ENCODE measurements at places on chromosomes 5 and 9.

- no peak for DNase-seq
These were observed 83.4 kb upstream of the SHISAL2B start for GRCh38 chr5:64606926-64607325.

DNA sequence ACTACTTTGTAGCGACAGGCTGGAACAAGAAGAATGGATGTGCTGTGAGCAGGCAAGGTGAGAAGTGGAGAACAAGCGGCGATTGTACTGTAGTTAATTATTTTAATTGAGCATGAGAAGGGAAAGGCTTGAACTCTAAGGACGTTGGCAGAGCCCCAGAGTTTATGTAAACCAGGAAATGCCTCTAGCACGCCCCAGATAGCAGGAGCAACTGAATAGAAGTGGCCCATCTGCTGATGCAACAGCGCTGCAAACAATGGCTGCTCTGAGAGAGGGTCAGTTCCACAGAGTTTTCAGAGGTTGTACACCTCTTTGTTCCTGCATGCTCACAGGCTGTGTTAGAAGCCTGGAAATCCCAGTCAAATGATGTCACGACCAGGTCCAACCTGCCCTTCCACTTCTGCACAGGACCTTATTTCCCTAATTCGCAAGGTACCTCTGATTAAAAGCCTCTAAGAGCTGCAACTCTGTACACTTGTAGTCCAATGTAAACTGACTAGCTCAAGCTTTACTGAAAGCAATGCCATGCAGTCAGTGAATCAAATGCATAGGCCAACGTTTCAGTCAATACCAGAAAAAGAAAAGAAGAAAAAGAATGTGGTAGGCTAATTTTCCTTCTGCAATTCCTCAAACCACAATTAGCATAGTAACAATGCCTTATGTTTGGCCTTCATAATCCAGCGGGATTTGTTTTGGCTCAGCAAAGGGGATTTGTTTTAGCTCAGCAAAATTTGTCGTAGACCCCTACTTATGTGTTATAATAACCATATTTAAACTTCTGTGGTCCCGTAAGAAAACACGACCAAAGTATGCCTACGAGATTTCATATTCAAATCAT is 119.6 kb upstream of the RETREG1 start:
- DNase-seq: peak; percentile 91

DNA sequence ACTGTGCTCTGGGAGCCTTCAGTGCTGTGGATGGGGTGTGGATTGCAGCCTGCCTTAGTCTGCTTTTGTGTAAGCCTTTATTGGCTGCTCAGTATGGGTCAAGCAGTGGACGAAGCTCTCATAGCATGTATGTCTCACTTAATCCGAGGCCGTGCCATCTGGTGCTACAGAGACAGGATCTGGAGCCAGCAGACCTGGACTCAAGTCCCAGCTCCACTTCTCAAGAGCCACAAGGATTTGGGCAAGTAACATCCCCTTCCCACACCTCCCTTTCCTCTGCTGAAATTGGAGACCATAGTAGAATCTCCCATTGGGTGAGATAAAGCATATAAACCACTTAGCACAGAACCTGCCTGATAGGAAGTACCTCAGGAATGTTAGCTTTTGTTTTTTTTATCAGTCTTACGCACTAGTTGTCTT is 23.4 kb upstream of the LECT2 start:
- DNase-seq: peak; percentile 57

DNA sequence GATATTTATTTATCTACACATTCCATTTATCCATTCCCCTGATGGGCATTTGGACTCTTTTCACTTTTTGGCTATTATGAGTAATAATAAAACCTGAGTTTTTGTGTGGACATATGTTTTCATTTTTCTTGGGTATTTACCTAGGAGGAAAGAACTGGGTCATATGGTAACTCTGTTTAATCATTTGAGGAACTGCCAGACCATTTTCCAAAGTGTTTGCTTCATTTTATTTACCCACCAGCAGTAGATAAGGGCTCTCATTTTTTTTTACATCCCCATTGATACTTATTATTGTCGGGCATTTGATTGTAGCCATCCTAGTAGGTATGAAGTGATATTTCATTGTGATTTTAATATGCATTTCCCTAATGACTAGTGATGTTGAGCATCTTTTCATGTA is 7.7 kb upstream of the PTPDC1 start:
- no peak for DNase-seq

- DNase-seq: peak; percentile 37
These were observed 592 bp downstream of the TUBB4B start for GRCh38 chr9:137241490-137242268.

- no peak for DNase-seq
These were observed 569.0 kb downstream of the TAF11L14 start for GRCh38 chr5:18203296-18203695.

DNA sequence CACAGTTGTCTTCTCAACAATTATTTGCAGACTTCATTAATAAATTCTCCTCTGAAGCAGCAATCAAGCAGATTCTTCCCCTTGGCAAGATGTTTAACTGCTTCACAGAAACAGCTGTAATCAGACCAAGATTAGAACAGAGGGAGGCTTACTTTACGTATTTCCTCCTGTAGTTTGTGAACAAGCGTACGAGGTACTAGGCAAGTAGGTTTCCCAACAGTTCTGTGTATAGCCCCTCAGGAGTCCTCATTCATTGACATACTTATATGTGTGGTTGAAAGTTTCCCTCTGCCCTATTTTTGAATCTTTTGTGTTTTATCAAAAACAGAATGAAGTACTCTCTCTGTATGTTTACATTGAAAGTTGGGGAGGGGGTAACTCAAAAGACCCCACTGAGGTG is 128.0 kb downstream of the SPATA31D1 start:
- DNase-seq: no peak

DNA sequence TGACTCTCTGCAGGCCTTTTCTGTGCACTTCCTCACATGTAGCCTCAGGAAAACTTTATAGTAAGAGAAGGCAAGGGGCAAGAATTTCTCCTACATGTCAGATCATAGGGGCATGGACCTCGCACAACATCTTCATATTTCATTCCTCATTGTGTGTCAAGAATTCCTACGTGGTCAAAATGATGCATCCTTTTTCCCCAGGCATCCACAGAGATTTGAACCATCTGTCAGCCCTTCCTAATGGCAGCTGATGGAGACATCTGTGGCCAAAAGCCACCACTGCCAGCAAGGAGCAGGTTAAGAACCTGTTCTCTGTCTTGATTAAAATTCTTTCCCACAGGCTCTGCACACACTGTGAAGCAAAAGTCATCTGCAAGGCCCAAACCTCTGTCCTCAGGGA is 42.5 kb downstream of the MFAP3 start:
- no peak for DNase-seq

GRCh38 chr5:72268260-72268659 is 51.8 kb downstream of the MRPS27 start:
- DNase-seq: no peak

- DNase-seq: peak; percentile 36
These were observed 86.5 kb upstream of the ANKRD55 start for GRCh38 chr5:56319526-56320181.

DNA sequence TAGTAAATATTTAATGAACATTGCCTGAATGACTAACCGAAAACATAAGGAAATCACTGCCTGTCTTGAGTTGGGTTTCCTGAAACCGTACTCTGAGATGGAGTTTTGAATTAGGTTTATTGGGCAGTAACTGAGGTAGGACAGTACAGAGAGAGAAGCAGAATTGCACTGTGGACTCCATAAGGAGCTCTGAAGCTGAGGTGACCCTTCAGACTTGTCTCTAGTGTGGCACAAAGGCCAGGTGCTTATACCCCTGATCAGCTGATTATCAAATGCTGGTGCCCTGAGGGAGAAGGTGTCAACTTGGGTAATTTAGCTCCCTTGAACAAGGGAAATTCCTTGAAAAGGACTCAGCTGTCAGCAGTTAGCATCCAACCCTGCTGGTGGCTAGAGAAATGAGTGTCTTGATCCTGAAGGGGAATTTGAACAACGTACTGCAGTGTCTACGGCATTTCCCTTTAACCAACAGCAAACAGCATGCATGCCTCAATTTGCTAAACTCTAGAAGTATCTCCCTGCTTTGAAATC is 135.0 kb upstream of the SMARCA2 start:
- no peak for DNase-seq

GRCh38 chr5:124371111-124371706 is 375.2 kb downstream of the ZNF608 start:
- DNase-seq: peak; percentile 69

- DNase-seq: no peak
These were observed 396.5 kb downstream of the ZNF608 start for GRCh38 chr5:124349931-124350330.

DNA sequence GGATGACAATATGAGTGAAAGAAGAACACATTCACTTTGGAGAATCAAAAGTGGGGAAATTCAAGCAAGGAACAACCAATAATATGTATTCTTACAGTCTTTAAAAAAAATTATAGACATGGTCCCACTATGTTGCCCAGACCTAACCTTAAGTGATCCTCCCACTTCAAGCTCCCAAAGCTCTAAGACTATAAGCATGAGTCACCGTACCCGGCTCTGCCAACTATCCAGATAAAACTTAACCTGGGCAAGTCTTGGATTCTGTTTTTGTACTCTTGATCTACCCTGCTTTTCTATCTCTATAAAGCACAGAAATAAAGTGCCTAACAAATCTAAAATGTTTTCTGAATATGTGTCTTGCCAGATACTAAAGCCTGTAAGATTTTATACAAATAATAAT is 30.9 kb downstream of the CEMIP2 start:
- peak; percentile 36 for DNase-seq

- DNase-seq: no peak
These were observed 138.6 kb downstream of the ARRDC3 start for GRCh38 chr5:91244380-91245073.

- DNase-seq: no peak
These were observed 52.5 kb downstream of the HRH2 start for GRCh38 chr5:175710326-175710725.

GRCh38 chr9:99169982-99170761 is 51.6 kb downstream of the ALG2 start:
- DNase-seq: peak; percentile 10

DNA sequence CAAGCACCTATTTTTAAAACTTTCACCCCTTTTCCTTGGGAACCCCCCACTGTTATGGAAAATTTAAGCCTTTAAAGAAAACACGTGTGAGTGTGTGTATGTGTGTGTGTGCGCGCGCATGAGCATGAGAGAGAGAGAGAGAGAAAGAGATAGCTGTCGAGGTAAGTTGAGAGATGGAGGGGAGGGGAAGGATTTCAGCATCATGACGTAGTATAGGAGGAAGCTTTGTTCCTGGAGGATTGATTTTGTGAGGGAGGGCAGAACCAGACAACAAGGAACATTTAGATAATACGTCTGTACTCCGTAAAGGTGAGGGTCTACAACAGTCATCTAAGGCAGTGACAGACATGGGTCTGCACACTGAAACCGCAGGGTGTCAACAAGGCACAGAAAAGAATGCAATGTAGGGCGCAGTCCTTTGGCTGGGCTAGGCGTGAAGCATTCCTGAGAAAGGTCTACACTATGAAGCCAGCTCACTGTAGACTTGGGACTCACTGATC is 227.7 kb downstream of the SMARCA2 start:
- DNase-seq: peak; percentile 33

- peak; percentile 73 for DNase-seq
These were observed 11.3 kb downstream of the TNC start for GRCh38 chr9:115106642-115107041.

All from fibroblast of lung (primary cell).